Stimulated activated naive CD8-positive, alpha-beta T cell treated with anti-CD3 and anti-CD28 coated beads, Interleukin-15, amount 100 ng/mL, for 72 hours (primary cell): ENCODE measurements at places on chromosomes 12 and 14.

DNA sequence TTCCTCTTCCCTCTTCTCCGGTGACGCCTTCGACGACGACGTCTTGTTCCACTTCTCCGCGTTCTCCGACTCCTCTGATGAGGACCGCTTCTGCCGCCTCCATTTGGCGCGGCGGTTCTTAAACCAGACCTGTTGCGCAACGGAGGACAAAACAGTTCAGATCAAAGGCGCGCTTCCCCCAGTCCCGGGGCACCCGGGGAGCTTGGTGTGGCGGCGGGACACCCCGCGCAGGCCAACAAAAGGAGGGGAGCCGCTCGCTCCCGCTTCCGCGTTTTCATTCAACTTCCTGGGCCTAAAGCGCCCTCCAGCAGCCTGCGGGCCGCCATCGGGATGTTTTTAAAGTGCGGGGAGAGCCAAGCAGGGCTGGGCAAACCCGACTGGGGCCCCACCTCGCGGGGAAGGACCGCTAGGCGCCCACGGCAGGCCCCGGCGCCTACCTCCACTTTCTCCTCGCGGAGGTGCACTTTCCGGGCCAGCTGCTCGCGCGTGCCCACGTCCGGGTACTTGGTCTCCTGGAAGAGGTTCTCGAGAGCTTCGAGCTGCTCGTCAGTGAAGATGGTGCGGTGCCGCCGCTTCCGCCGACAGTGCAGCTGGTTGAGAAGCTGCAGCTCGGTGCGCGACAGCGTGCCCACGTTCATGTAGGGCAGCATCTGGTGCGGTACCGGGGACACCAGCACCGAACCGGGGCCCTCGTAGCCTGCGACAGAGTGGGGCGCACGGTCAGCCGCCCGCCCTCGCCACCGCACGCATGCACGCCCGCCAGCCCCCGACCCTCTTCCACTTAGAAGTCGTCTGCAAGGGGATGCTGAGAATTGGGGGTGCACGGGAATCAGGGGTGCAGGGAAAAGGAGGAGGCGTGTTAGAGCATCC is 1.2 kb downstream of the GSC start:
- peak; percentile 50 for DNase-seq

DNA sequence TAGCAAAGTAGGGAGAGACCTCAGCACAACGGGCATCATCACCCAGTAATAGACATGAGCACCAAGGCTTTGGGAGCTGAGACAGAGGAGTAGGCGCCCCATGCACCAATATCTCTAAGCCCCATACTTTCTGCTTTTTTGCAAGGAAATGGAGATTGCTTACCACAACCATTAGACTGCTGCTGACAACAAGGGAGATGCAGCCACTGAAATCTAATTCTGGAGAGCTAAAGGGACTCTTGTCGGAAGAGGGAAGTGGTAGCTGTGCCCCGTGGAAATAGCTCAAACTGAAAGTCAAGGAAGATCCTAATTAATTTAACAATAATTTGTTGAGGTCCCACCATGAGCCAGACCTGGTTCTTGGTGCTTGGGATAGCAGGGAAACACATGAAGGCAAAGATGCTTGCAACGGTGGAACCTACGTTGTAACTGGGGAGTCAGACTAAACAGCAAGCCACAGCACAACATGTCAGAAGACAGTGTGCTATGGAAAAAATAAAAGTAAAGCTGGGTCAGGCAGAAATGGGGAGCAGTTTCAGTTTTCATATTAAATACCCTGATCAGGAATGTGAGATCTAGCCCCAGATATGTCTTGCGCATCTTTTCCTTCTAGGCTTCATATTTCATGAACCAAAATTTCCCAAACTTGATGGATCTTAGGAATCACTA is 1131.0 kb downstream of the BCL11B start:
- DNase-seq: no peak

GRCh38 chr12:132452596-132453350 is 37.2 kb upstream of the FBRSL1 start:
- no peak for DNase-seq

- DNase-seq: no peak
Observed at GRCh38 chr14:57845802-57846531, 19.9 kb downstream of the SLC35F4 start.

DNA sequence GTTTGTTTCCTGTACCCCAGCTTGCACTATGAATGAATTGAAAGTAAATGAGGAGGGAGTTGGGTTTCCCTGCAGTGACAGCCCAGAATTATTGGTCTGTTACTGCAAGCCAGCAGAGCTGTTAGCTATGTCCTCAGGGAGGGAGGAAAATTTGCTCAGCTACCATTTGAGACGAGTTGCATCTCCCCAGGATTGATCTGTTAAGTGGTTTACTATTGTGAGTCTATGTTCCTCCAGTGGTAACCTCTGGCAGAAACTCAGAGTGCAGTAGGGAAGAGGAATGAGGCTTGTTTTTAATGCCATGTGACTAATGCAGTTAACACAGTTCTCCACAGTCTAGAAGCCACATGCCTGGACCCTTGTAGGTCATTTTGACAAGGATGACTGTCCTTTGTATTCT is 173.9 kb downstream of the SLC15A4 start:
- DNase-seq: no peak

DNA sequence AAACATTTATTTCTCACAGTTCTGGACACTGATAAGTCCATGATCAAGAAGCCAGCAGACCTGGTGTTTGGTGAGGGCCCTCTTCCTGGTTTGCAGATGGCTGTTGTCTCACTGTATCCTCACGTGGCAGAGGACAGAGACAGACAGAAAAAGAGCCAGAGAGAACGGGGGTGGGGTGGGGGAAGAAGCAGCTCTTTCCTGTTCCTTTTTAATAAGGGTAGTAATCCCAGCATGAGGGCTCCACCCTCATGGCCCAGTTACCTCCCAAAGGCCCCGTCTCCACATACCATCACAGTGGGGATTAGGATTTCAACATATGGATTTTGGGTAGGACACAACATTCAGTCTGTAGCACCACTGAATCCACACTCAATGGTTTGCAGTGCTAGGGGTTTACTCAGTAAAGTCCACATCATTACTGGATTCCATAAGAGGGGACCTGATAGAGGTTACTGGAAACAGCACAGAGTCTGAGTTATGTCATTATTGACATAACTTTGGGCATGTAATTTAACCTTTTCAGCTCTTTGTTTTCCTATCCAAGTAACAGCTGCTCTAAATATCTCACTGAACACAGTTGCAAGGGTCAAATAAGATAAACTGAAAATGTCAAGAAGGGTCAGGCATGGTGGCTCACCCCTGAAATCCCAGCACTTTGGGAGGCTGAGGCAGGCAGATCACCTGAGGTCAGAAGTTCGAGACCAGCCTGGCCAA is 53.2 kb downstream of the RPAP3 start:
- DNase-seq: no peak

DNA sequence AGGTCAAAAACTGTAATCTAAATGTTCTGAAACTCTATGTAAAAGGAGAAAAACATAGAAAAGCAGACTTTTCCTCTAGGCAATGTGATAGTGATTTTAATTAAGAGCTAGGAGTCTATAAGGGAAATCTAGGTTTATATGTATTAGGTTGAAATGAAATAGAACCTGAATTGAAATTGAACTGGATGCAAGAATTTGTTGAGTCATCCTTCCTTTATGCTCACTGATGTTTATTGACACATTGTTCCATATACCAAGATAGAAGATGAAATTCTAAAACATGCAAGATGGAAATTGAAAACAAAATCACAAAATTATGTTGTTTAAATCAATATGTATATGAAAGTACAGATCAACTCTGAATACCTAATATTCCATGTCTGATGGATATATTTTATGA is 170.4 kb upstream of the FLRT2 start:
- no peak for DNase-seq

DNA sequence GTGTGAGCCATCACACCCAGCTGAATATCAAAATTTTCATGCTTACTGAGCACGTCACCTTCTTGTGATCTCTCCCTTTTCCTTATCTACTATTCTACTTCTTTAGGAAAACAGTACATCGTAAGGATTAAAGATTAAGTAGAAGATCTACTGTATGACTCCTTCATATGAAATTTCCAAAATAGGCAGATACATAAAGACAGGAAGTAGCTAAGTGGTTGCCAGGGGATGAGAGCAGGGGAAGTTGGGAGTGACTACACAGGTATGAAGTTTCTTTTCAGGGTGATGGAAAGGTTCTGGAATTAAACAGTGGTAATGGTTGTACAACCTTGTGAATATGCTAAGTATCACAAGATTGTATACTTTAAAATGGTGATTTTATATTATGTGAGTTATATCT is 36.5 kb upstream of the CERS5 start:
- DNase-seq: no peak

GRCh38 chr12:5124401-5124800 is 80.7 kb downstream of the KCNA5 start:
- DNase-seq: no peak

GRCh38 chr14:102827716-102828115 is 50.5 kb downstream of the TRAF3 start:
- DNase-seq: no peak

GRCh38 chr14:92348154-92348553 is 25.2 kb downstream of the SLC24A4 start:
- DNase-seq: no peak

DNA sequence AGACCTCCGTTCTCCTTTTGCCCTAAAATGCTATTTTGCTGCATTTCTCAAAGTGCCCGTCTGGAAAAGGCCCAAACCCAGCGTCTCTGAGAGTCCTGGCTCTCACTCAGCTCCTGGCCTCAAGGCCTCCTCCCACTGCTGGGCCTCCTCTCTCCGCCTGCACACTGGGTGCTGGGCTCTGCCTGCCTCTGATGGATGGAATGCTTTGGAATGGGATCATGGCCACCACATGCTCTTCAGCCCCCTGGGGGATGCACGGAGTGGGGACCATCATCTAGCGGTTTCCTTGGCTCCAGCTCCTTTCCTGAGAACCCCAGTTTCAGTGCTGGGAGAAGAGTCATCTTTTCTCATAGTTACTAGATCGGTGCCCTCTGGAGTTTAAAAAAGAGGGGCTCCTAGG is 65.2 kb downstream of the KDM2B start:
- no peak for DNase-seq

- DNase-seq: no peak
Observed at GRCh38 chr12:54075974-54076373, 22.3 kb downstream of the HOXC4 start.

- no peak for DNase-seq
Observed at GRCh38 chr12:68536885-68537485, 73.7 kb upstream of the RAP1B start.

DNA sequence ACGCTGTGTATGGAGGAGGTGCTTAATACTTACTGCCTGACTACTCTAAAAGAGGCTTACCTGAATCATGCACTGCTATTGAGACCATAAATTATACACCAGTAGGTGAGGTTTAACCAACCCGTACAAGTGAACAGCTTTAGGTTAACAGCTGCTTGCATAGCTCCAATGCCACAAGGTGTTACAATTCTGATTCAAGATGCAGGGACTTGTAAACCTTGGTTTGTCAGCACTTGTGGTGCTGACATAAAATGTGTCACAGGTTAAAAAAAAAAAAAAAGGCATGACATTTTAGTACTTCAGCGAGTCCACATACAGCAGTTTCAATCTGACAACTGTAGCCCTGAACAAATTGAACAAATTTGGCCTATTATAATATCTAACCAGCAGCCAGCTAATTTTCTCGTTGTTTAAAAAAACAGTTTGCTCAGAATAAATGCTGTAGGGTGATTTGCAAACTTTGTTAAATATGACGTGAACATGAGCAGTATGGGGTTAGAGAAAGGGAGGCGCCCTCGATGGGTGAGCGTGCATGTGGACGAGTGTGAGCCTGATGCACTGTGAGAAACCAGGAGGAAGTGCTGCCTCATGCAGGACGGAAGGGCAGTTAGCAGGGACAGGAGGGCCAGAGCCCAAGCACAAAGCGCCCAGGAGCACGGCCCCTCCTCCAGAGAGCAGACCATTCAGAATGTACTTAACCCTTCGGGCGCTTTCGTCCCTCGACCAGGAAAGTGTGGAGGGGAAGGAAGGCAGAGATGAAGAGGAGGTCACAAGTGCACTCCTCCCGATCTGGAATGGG is 44.7 kb downstream of the TCHP start:
- DNase-seq: no peak

- no peak for DNase-seq
Observed at GRCh38 chr12:89348894-89349699, 3.2 kb downstream of the DUSP6 start.

- DNase-seq: no peak
Observed at GRCh38 chr12:131114271-131114670, 160.6 kb downstream of the ADGRD1 start.

DNA sequence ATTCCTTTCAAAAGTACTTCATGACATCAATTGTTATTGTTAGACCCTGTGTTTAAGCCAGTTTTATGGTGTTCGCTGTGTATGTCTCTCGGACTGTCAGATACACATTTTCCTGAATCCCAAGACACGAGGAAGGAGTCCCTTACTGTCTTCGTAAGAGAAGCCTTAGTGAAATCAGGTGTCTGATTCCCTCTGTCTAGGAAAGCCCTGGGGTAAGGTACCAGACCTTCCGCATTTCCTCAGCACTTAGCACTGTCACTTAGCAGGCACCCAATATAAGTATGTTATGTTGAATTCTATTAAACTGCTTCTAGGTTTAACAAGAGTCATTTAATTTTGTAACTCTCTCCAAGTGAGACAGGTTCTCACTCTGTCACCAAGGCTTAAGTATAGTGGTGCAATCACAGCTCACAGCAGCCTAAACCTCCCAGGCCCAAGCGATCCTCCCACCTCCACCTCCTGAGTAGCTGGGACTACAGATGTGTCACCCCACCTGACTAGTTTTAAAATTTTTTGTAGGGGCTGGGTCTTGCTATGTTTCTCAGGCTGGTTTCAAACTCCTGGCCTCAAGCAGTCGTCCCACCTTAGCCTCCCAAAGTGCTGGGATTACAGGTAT is 111.0 kb downstream of the BBS10 start:
- no peak for DNase-seq

DNA sequence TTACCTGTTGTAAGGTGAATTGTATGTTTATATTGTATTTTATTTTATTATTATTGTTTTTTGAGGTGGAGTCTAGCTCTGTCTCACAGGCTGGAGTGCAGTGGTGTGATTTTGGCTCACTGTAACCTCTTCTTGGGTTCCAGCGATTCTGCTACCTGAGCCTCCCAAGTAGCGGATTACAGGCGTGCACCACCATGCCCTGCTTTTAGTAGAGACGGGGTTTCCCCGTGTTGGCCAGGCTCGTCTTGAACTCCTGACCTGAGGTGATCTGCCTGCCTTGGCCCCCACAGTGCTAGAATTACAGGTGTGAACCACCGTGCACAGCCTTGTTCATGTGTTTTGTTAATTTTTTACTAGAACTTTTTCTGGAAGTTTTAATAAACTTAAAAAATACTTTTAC is 3.8 kb downstream of the ATF7IP start:
- DNase-seq: no peak

- DNase-seq: no peak
Observed at GRCh38 chr14:72780751-72781150, 113.2 kb downstream of the DPF3 start.
